ENCODE measurements at places on chromosomes 12 and 14.

- DNase-seq, result no peak
Observed at GRCh38 chr12:116089080-116089479, 188.4 kb downstream of the MED13L start.

DNA sequence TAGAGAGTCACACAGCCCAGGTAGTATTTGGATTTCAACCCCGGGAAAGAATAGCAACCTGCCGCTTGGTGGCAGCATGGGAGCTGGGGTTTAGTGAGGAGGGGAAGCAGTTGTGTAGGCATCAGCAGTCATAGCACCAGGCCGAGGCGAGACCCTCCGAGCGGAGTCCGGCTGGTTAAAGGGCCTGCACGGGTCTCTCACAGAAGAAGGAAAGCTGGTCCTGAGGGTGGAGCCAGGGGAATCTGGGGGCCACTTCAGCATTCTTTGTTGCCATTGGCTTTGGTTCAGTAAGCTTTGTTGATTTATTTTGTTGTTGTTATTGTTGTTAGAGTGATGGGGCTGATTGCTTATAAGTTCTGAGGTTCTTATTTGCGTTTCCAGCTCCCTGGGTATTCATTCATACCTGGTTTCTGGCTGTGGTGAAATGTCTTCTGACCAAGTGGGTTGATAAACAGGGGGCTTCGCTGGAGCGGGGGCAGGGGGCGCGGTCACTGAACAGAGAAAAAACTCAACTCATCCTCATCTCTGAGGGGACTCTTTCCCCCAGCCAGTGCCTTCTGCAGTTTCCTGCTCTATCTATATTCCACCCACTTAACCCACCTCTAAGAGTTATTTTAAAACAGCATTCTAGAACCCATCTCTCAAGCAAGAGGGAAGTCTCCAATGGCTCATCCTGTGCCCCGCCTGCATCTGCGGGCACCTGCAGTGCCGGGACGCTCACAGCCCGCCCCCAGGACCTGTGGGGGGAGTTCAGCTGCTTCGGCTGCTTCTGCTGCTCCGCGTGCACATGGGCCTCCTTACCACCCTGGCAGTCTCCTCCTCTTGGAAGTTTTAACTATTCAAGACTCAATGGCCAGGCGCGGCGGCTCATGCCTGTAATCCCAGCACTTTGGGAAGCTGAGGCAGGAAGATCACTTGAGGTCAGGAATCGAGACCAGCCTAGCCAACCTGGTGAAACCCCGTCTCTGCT is 11.6 kb downstream of the CKB start:
- no peak for DNase-seq

DNA sequence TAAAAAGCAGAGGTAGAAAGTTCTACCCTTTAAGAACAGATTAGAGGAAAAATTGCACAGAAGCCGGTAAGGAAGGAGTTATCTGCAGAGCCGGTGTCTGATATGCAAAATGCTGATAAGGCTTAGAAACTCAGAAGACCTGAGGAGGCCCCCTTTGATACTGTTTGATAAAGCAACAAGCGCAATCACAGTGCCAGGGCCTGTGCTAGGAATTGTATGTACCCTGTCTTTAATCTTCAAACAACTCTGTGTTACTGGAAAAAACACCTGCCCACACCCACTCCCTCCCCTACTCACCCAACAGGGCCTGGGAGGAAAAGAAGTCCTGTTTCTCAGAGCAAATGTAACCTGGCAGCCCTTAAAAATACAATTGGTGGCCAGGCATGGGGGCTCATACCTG is 112.7 kb upstream of the FUT8 start:
- DNase-seq, result peak; percentile 20

GRCh38 chr12:108193917-108194316 is 64.8 kb downstream of the WSCD2 start:
- DNase-seq, result peak; percentile 14

DNA sequence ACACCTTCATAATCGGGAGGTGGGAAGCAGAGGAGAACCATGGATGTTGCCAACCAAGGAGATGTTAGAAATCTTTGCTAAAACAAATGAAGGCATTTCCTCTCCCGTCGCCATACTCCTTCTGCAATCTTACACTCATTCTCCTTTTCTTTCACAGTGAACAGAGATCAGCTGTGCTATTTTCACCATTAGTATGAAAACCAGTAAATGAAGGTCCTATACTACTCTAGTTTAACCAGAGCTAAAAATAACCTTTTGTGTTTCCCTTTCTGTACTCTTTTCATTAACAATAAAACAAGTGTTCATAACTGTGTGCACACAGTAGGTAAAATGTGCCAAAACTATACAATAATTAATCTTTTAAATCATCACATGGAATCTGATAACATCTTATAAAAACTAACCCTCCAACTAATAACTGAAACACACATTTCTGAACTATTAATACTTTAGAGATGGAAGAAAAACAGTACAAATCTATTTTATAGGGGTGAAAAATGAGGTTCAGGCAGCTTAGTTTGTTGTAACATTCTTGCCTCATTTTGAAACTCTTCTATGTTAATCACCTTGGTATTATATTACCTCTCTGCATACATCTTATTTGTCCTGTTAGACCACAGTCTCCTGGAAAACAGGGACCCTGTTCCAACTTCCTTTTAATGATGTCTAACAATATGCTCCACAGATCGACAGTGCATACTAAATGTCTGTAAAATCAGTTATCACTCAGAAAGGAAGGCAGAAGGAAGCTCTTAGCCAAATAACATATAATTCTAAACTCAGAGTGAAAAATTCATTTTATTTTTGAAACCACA is 69.5 kb downstream of the SPPL3 start:
- no peak for DNase-seq

DNA sequence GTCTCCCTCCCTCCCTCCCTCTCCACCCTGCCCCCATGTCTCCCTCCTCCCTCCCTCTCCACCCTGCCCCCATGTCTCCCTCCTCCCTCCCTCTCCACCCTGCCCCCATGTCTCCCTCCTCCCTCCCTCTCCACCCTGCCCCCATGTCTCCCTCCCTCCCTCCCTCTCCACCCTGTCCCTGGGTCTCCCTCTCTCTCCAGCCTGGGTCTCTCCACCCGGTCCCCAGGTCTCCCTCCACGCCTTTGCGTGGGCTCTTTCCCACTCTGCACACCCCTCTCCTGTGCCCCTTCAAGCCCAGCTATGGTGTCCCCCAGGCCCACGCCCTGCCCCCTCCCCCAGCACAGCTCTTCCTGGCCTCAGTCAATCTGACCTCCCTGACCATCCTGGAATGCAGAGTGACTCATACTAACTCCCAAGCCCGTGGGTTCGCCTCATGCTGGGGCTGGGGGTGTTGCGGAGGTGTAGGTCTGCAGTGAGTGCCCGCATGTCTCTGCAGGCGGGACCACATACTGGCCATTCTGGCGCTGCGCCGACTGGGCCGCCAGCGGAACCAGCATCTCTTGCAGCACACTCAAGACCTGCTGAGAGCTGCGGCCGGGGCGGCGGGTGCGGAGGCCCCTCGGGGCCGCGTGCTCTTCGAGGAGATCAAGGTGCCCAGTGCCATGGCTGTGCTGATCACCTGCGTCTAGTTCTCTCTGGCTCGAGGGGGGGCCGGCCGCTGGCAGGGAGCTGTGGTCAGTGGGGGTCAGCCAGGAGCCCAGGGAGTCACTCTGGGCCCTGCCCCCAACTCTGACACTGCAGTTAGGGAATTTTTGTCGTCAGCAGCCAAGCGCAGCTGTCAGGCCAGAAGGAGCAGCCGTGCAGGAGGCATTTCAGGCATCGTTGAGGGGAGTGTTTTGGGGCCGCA is 13.5 kb upstream of the TNFAIP2 start:
- DNase-seq, result no peak

- DNase-seq, result no peak
Observed at GRCh38 chr12:110744601-110745264, 2.0 kb upstream of the PPP1CC start.

DNA sequence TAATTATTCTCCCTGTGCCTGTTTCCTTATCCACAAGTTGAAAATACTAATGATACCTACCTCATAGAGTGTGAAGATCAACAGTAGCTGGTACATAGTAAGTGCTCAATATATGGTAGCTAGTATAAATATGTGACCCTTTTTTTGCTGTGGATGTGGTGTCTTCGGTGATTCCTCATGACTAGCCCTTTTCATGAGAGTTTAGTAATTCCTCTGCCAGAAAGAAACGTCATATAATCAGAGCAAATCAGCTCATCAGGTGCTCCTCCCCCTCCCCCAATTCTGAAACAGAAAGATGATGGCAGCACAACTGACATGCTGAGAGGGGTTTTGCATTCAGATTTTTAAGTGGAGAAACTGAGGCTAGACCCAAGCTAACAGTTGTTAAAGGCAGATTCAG is 210.8 kb downstream of the SLC41A2 start:
- DNase-seq, result no peak

GRCh38 chr12:123021688-123022604 is 41.5 kb downstream of the ARL6IP4 start:
- DNase-seq, result no peak

DNA sequence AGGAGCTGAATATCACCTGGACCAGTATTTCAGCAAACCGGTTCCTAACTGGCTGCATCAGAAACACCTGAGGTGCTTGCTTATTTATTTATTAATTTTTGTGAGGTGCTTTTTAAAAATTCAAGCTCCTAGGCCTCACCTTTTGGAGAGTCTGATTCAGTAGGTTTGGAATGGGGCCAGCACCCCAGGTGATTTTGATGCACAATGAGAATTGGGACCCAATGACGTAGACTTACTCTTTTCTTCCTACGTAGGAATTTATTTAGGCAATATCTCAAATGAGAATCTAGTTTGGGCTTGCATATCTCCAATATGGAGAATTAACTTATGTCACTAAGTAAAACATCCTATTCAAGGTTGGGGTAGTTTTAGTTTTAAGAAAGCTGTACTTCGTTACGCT is 7.3 kb downstream of the YEATS4 start:
- no peak for DNase-seq

GRCh38 chr12:638953-639557 is 24.2 kb downstream of the NINJ2 start:
- peak; percentile 24 for DNase-seq

GRCh38 chr12:113231235-113232088 is 10.2 kb downstream of the TPCN1 start:
- DNase-seq, result no peak

- DNase-seq, result no peak
Observed at GRCh38 chr14:69997849-69998248, 118.6 kb downstream of the SMOC1 start.

GRCh38 chr12:8823565-8824300 is 1.3 kb downstream of the A2ML1 start:
- peak; percentile 6 for DNase-seq

DNA sequence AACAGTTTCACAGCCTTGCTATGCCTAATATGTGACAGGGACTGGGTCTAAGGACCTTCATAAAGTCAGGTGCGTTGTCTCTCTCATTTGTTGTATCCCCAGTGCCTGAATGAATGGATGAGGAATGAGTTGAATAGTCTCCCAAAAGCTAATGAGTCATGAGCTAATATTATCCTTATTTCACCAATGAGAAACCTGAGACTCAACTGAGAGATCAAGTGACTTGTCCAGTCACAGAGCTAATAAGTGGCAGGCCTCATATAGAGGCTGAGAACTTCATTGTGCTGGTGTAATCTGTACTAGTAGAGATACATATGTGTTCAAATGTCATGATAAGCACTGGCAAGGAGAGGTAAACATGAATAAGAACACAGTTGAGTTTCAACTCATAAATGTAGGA is 612.4 kb downstream of the NRXN3 start:
- DNase-seq, result no peak

- DNase-seq, result no peak
Observed at GRCh38 chr12:76720068-76720467, 43.8 kb upstream of the ZDHHC17 start.

DNA sequence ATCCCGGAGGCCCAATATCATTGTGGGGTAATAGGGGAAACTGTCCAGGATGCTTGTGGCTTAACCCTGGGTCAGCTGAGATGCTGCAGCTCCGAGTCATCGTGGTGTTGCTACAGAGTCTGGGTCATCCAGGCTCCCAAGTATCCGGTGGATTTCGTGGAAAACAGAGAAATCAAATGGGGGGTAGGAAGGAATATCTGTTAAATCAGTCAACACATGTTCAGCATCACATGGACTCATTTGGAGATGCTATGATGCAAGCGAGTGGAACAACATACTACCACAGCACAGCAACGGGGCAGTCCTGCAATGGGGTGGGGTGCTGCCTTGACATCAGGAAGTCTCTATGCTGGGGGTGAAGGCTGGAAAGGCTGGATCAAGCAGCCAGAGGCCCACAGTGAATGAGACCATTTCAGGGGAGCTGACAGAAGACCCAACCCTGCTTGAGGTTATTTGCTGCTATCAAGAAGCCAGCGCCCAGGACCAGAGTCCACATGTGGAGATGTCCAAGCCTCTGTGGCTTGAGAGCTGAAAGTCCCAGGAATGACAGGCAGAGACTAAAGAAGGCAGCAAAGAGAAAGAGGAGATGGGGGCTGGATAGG is 22.9 kb downstream of the VDR start:
- DNase-seq, result no peak

DNA sequence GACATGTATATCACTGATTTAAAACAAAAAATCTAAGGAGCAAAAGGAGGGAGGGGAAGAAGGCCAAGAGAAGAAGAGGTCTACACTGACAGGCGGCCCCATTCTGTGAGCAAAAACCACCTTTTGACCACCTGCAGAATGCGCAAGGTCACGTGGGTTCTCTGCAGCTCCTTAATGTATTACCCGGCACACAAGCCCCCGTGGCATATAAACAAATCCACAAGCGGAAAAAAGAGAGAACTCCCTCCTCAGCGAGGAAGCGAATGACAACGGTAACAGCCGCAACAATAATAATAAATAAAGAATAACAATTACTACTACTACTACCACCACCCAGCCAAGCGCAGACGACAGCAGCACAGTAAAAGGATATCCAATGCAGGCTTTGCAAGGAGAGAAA is 1.3 kb downstream of the KSR2 start:
- DNase-seq, result no peak

GRCh38 chr14:93040443-93040842 is 75.3 kb downstream of the ITPK1 start:
- no peak for DNase-seq

DNA sequence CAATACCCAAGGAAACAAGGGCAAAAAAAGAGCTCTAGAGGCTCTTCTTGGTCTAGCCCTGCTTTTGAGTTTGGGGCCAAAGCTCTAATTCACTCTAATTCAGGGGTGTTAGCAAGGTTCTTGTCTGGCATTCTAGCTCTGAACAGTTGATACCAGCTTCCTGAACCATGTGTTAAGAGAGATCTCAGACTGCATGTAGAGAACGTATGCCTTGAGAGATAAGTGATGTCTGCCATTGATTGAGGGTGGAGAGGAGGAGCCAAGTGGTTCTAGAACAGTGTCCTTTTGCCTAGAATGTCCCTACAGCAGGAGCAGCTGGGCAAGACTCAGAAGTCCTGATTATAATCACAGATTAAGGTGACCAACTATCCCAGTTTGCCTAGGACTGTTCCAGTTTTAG is 18.2 kb upstream of the POC1B start:
- no peak for DNase-seq

DNA sequence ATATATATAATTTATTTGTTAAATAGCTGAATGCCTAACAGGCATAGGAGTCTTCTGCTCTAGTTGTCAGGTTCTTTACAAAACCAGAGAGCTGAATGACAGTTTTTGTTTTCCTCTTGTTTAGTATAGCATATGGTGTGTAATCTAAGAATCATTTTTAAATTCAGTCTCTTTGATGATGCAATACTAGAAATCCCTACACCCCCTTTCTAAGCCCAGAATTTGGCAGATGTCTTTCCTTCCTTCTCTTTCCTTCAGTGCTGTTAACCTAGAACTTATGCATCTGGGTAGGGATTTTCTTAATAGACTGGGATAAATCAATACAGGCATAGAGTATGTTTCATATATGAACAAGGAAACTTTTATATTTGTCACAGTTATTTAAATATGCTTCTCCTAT is 198.1 kb downstream of the KCNH5 start:
- DNase-seq, result no peak

- no peak for DNase-seq
Observed at GRCh38 chr14:31169877-31170276, 37.7 kb downstream of the HECTD1 start.

- no peak for DNase-seq
Observed at GRCh38 chr12:19882346-19882745, 443.1 kb downstream of the AEBP2 start.
